MV-4-11 (cell line): ENCODE measurements at places on chromosomes 4 and X.

DNA sequence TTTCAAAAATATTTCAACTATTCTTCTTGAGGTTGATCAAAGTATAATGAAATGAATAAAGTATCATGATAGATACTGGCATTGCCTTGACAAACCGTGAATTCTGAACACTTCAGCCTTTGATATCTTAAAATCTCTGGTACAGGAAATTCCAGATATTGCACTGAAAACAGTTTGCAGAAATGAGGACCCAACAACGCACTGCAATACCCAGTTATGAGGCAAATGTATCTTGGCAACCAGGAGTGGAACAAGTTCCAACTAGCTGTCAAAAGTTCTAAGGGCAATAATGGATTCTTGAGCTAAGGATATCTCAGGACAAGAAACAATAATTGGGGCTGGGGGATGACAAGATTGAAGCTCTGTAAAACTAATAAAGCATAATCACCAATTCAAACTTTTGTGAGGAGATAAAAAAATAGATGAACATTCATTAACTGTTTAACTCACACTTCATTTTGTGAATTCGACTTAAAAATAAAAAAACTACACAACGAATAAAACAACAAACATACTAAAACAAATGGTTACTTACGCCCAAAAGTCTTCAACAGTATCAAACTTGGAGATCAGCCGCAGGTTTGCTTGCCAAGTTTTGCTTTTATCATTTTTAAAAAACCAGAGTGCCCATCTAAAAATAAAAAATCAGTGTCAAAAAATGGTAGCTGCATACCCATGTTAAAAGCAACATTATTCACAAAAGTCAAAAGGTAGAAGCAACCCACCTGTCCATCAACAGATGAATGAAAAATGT is 38.1 kb downstream of the EIF4E start:
- no peak for DNase-seq

DNA sequence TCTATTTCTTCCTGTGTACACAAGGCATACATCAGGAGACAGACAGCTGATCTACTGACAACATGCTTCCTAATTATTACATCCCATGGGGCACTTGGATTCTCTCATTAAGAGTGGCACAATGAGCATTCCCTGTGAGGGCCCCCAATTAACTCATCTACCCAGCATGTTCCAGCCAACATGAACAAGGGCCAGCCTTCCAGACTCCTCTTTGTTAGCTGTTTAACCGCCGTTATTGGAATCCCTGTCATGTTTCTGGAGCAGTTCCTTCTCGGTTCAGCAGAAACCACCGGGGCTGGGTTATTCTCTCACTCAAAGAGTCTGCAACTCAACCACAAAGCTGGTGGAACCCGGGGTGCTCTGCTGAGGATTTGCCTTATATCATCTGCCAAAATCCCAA is 9.9 kb upstream of the GPM6B start:
- DNase-seq: no peak

DNA sequence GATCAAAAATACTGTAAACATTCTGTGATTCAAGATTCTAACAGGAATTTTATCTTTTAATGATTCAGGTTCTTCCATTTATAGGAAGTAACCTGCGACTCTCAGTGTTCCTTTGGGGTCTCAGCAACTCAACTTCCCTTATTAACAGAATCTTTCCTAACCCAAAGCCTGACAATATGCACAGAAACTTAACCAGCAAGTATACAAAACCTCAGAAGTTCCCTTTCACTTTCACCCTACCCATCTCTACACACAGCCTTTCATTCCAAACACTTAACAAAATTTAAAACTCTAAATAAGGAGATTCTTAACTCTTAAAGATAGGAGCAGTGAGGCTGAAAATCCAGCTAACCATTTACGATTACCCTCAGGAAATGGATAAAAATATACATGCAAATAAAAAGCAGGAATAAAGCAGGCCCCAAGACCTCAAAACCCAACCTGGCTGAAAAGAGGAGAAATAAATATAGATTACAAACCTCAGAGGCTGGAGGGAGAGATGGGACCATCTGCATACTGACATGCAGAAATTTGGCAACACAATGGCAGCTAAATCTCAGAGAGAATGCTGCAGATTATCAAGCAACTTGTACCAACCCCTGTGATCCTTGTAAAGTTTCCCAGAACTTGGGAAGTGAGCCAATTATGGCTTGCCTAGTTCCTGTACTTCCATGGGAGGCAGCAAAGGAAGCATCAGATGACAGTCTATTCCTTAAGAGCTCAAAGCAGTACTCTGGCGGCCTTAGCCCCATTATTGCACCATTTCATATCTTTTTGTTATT is 101.0 kb downstream of the ATP11C start:
- DNase-seq: peak; percentile 48

GRCh38 chr4:149158817-149159216 is 656.8 kb downstream of the IQCM start:
- no peak for DNase-seq

DNA sequence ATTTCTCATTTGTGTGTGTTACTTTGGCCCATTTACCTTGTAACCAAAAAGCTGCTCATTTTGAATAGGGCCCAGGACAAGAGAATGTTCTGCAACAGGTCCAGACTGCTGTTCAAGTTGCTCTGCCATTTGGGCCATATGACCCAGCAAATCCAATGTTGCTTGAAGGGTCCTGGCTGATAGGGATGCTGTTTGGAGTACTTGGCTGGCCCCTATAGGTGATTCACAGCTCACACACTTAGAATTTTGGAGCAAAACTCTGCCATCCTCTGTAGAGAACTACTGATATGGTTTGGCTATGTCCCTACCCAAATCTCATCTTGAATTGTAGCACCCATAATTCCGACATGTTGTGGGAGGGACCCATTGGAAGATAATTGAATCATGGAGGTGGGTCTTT is 131.5 kb downstream of the AASDH start:
- no peak for DNase-seq

DNA sequence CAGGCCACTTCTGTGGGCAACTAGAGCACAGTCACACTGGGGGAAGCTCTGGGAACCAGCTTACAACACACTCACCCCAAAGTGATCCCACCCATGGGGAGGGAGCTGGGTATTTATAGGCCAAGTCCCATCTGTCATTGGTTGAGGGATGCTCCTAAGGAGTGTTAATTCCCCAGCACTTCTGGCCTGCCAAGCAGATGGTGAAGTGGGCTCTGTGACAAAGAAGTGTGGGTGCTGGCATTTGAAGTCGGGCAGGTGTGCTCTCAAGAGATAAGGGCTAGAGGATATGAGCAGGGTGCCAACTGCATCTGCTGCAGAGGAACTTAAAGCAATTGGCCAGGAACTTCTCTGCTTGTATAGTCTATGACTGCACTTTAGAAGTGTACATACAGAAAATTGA is 30.9 kb downstream of the PTCHD1 start:
- peak; percentile 12 for DNase-seq

DNA sequence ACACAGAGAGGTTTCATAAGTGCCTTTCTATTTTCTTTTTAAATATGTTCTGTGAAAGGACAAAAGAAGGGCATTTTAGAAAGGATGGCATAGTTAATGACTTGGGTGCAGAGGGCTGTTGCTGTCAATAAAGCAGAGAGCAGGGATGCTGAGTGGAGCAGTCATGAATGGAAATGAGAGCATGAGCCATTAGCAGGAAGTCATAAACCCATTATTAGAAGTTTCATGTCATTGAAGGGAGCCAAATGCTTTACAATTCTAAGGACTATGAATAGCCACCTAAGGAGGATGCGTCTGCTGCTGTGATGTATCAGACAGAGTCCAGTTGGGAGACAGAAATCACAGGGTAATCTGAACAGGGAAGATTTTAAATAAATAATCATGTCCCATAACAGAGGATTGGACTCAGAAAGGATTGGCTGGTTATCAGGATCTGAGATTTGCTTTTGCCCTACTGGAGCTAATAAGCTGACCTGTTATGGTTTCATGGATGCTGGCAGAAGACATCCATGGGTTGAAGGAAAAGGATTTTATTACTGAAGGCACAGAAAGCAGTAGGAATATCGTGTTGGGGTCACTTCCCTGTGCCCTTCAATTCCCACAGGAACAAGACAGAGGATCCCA is 47.5 kb upstream of the WDR19 start:
- DNase-seq: no peak
